ENCODE measurements at places on chromosomes 11 and 22. TPM values are rescaled to one million over a fixed set of nuclear protein-coding genes. Genes with fewer than 3 reads are reported as not detected.

- no peaks in the 10 kb centered on the region for H3K36me3 ChIP-seq
- H3K4me1 ChIP-seq: peaks cover under 1% of the 10 kb centered on the region
- no peak for DNase-seq
- no peak overlapping the region for H3K4me3 ChIP-seq
- H3K27me3 ChIP-seq: no peaks in the 10 kb centered on the region
Observed at GRCh38 chr11:64752175-64752970, 7.4 kb downstream of the PYGM start.

The OR52H1 gene
- total RNA-seq: not detected

The TM7SF2 gene
- total RNA-seq: 30.7 TPM

The SEPTIN5 gene
- not detected for total RNA-seq

GRCh38 chr22:31123292-31123602 lies 481 bp downstream of the INPP5J start:
- H3K4me1 ChIP-seq: no peaks in the 10 kb centered on the region
- H3K36me3 ChIP-seq: no peaks in the 10 kb centered on the region
- no peak for DNase-seq
- H3K27me3 ChIP-seq: no peaks in the 10 kb centered on the region
- H3K4me3 ChIP-seq: no peak overlapping the region

The KCNJ11 gene
- total RNA-seq: 0.75 TPM

- no peak overlapping the region for H3K27ac ChIP-seq
- no peaks in the 10 kb centered on the region for H3K36me3 ChIP-seq
- H3K27me3 ChIP-seq: no peaks in the 10 kb centered on the region
- H3K4me1 ChIP-seq: no peaks in the 10 kb centered on the region
- H3K4me3 ChIP-seq: no peak overlapping the region
- no peak for DNase-seq
Observed at GRCh38 chr11:91742155-91742554, 482.5 kb upstream of the FAT3 start.

The GPHA2 gene
- not detected for total RNA-seq

The TMEM45B gene
- total RNA-seq: not detected

The TRIM22 gene
- 89.3 TPM for total RNA-seq

GRCh38 chr22:32005453-32005852 lies 37.6 kb upstream of the SLC5A1 start:
- no peak overlapping the region for H3K27ac ChIP-seq
- H3K36me3 ChIP-seq: no peaks in the 10 kb centered on the region
- no peaks in the 10 kb centered on the region for H3K4me1 ChIP-seq
- H3K27me3 ChIP-seq: peaks cover 19% of the 10 kb centered on the region
- H3K4me3 ChIP-seq: no peak overlapping the region
